NCI-H1417 treated with DMSO at 0.1 percent for 48 hours (cell line): ENCODE measurements at places on chromosomes 6 and 20.

GRCh38 chr20:13111249-13111911 is 102.6 kb downstream of the SPTLC3 start:
- no peak for DNase-seq

- no peak for DNase-seq
These were observed 134.4 kb downstream of the ARHGAP18 start for GRCh38 chr6:129575378-129576118.

DNA sequence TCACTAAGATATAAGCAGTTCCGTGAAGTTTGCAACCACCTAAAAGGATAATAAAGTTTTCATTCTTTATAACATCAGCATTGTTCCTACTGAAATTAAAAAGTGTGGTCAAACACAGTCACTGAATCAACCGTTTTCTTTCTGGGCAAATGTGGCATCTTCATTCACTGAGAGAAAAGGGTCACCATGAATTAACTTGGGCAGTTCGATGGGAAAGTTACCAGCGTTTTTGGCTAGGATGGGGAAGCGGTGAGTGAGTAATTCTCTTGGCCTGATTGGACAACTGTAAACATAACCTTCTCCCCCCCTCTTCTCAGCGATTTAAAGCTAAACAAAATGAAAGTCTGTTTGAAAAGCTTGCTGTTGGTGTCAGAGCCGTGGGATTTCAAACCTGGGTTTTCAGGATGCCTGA is 181.8 kb downstream of the SASH1 start:
- no peak for DNase-seq

GRCh38 chr6:142300758-142301650 is 803 bp upstream of the ADGRG6 start:
- DNase-seq: no peak

GRCh38 chr6:12527339-12527738 is 189.2 kb upstream of the PHACTR1 start:
- DNase-seq: no peak

DNA sequence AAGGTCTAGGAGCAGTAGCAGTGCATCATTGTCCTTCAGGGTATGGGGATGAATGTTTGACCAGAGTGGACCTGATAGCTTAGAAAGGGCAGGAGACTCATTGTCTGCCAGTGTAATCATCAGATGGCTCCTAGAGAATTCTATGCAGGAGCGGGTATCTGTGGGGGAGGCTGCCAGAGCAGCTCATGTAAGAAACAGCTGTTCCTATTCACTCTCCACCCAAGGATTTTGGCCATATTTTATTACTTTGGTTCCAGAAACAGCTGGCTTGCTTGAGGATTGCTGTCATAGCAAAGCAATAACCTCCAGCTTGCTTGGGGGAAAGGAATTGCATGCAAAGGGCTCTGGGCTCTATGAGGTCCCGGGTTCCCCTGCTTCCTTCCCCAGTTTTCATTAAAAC is 44.1 kb downstream of the RALY start:
- DNase-seq: no peak

GRCh38 chr20:53425941-53426340 is 167.7 kb downstream of the ZNF217 start:
- no peak for DNase-seq

DNA sequence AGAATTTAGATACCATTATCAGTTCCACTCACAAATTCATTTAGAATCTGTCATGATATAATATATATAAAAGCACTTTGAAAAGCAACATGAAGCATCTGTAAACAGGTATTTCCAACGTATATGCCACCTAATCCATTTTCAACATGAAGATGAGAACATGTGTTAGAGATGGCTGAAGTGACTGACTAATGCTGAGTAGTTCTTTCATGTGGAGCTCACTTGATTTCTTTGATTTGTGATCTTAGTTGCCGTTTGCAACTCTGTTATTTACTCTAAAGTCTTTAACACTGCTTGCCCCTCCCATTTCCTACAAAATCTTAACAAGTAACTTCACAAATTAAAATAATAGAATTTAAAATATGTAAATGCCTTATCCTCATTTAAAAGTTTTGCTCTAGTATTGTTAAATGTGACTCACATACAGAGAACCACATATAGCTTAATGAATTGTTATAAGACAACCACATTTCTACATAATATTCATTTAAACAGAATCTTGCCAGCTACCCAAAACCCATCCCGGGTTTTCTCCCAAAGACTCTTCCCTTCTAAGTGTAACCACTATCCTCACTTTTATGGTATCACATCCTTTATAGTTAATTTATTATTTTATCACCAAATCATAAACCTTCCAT is 78.3 kb downstream of the ME1 start:
- DNase-seq: no peak

- no peak for DNase-seq
These were observed 46.2 kb downstream of the PACRG start for GRCh38 chr6:162773996-162774395.

- no peak for DNase-seq
These were observed 187.8 kb downstream of the SYNDIG1 start for GRCh38 chr20:24657196-24657595.

GRCh38 chr20:58634059-58634458 is 17.0 kb upstream of the STX16 start:
- DNase-seq: no peak

GRCh38 chr20:58028123-58028522 is 200.3 kb downstream of the ANKRD60 start:
- DNase-seq: no peak

GRCh38 chr6:52155791-52156576 is 30.2 kb upstream of the IL17A start:
- DNase-seq: no peak

- no peak for DNase-seq
These were observed 74.8 kb downstream of the RIN2 start for GRCh38 chr20:19832875-19833274.

GRCh38 chr20:18397030-18397429 is 69.8 kb downstream of the DZANK1 start:
- no peak for DNase-seq

GRCh38 chr6:159951772-159952171 is 17.1 kb upstream of the IGF2R start:
- no peak for DNase-seq

DNA sequence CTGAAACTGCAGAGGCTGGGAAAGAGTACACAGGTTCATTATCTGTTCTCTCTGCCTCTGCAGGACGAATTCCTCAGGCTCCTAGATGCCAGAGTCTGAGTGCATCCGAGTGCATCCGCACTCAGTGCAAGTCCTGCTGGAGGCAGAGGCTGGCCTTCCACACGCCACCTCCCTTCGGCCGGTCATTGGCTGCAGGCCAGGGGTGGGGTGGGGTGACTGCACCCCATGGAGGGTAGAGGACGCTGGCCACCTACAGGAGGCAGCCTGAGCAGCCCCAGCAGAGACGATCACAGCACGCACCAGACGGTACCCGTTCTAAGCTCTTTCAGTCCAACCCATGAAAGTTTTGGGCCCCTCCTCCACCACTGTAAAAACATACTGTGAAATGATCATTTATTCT is 11.7 kb downstream of the SFT2D1 start:
- DNase-seq: no peak

DNA sequence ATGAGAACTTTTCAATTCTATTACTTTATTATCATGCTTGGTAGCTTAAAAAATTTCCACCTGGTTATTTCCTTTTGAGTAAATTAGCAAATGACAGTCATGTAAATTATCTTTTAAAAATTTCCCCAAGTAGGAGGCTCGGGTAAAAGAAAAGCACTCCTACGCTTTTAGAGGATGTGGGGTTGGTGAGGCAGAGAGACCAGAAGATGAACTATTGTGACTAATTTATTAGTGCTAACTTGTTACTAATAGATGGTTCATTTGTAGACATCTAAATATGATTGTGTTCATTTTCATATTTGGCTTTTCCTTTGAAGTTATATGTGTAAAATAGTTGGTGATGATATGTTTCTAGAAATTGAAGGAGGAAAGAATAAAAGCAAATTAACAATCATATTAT is 27.0 kb downstream of the ZNF292 start:
- no peak for DNase-seq

- no peak for DNase-seq
These were observed 91.7 kb downstream of the SCML4 start for GRCh38 chr6:107732461-107732860.

- DNase-seq: no peak
These were observed 233.5 kb upstream of the PMEPA1 start for GRCh38 chr20:57943291-57943690.

DNA sequence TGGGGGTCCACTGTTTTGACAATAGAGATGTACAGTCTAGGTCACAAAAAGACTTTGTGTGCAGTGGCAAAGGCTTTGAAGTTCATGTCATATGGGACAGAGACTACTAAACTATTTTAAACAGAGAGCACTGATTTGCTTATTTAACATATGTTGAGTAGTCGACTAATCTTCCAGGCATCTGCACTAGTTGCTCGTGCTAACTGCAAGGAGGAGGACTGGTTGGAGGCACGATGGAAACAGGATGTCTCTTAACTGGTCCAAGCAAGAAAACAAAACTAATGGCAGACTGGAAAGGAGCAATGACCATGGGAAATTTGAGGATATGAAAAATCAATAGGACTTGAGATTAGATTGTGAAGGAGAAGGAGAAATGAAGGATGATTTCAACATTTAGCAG is 28.5 kb upstream of the ERVFRD-1 start:
- no peak for DNase-seq

GRCh38 chr20:25083141-25083772 is 1.3 kb upstream of the VSX1 start:
- no peak for DNase-seq

DNA sequence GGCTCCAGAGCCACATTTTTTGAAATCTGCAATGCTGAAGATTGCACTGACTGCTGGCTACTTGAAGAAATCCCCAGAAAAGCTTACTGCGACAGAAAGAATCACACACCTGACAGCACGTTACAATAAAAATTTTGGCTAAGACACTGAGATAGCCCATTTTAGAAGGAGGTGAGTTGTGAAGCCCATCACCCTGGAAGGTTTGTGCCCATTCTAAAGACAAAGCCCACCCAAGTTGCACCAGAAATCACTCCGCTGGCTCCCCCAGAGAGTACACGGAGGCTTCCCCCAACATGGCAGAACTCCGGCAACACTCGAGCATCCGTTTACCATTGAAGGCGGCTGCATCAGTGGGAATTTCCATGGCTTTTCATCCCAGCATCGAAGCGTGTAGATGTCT is 29.4 kb downstream of the LPA start:
- DNase-seq: no peak

- no peak for DNase-seq
These were observed 172.4 kb downstream of the CD24 start for GRCh38 chr6:106802139-106802538.
